ENCODE measurements at places on chromosomes 12 and 14.
A peak's percentile ranks its signal among the peaks of the same experiment; 100 is the strongest.

- DNase-seq: no peak
Measured at GRCh38 chr14:78292003-78292402, 121.8 kb downstream of the NRXN3 start.

DNA sequence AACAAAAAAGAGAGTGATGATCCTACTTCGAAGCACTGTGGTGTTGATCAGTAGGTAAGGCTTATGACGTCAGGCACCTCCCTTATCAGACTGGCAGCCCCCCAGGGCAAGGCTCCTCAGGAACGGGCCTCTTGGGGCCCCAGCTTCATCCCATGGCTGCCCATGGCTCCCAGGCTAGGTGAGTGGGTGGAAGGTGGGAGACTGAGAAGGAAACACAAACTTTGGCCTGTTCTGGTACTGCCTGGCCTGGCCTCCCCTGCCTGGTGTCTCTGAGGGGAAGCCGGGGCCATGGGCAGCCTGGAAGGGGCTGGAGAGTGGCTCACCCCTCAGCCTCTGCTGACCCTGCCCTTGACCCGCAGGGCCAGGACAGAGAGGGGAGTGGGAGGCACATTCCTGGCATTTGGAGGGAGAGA is 38.9 kb downstream of the KRT80 start:
- no peak for DNase-seq

- DNase-seq: no peak
Measured at GRCh38 chr14:66610154-66610563, 102.2 kb downstream of the GPHN start.

DNA sequence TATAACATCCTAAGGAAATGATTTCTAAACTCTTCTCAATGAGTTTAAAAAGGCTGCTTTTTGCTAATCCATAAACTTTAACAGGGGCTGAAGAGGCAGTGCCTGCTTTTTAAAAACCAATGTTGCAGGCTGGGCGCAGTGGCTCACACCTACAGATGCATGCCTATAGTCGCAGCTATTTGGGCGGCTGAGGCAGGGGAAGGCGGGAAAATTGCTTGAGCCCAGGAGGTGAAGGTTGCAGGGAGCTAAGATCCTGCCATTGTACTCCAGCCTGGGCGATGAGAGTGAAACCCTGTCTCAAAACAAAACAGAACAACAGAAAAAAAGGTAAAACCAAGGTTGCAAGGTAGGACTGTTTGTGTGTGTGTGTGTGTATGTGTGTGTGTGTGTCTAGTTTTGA is 531.2 kb downstream of the DIO2 start:
- DNase-seq: no peak

GRCh38 chr12:11486623-11487444 is 91.5 kb upstream of the PRB2 start:
- peak; percentile 62 for DNase-seq

DNA sequence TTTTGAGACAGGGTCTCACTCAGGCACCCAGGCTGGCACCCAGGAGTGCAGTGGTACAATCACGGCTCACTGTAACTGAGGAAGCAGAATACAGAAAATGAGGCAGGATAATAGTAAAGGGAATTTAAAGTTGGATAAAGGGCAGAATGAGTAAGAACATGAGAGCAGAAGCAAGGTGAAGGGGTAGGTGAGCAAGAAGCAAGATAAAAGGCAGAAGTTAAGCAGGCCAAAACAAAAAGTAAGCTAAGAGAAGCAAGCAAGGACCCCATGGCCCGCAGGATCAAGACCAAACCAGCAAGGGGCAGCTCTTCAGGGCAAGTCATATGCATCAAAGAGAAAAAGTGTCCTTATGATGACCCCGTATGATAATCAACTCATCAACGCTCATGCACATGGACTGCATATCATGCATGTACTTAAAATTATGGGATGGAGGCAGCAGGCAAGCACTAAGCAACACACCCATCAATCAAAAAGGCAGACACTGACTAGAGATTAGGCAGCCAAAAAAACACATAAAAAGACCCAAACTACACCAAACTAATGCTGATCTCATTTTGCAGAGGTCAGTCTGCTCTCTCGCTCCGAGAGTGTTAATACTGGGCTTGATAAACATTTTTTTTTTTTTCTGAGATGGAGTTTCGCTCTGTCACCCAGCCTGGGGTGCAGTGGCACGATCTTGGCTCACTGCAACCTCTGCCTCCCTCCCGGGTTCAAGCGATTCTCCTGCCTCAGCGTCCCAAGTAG is 11.6 kb downstream of the TIMELESS start:
- no peak for DNase-seq

DNA sequence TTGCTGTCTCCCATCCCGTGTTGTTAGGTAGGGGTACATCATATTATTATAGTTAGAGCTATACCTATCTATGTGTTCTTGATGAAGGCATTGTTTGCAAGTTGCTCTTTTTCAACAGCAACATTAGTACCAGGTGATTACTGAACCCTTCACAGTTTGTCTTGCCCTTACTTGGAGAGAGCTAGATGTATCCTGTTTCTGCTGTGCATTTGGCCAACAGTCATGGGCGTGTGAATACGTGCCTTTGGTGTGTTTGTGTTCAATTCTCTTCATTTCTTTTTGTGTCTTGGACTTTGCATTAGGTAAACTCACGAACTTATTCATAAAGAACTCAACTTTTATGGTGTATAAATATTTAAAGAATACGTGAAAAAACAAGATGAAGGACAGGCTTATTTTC is 14.3 kb downstream of the ARF6 start:
- DNase-seq: no peak

DNA sequence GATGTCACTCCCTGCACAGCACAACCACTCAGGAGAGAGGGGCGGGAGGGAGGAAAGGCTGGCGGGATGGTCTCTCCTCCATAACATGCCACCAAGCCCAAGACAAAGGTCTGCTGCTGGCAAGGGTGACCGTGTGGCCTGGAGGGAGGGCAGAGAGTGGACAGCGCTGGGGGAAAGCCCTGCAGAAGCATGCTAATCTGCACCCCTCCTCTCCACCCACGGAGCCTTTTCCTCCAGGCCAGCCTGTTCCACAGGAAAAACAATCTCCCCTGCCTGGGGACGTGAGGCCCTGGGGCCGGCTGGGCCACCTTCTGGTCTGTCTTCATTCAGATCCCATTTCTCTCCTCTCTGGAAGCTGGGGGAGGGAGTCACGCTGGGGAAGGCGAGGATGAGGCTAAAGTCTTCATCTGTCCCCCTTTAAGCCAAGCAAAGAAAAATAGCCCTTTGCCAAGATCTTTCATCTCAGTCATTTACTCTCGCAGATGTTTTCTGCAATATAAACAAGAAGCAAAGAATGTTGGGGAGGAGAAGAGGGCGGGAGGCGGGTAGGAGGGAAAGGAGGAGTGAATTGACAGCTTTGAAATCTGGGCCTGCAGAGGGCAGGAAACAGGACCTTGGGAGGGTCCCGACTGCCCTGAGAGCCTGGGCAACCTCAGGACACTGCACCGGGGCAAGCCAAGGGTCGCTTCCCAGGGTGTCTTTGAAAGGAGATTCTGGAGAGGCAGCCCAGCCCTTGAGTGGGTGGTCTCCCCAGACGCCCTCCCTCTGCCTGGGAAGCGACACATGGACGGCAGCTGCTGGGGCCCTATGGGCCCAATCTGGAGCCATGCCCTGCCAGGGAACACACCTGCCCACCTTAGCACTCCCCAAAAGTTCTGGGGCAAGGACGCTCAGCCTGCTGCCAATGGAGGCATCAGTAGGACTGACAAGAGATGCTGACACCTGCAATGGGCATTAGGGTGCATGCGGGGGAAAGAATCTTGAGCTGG is 133.6 kb downstream of the ZFP36L1 start:
- DNase-seq: no peak

- DNase-seq: no peak
Measured at GRCh38 chr14:89429199-89430181, 12.5 kb upstream of the FOXN3 start.

DNA sequence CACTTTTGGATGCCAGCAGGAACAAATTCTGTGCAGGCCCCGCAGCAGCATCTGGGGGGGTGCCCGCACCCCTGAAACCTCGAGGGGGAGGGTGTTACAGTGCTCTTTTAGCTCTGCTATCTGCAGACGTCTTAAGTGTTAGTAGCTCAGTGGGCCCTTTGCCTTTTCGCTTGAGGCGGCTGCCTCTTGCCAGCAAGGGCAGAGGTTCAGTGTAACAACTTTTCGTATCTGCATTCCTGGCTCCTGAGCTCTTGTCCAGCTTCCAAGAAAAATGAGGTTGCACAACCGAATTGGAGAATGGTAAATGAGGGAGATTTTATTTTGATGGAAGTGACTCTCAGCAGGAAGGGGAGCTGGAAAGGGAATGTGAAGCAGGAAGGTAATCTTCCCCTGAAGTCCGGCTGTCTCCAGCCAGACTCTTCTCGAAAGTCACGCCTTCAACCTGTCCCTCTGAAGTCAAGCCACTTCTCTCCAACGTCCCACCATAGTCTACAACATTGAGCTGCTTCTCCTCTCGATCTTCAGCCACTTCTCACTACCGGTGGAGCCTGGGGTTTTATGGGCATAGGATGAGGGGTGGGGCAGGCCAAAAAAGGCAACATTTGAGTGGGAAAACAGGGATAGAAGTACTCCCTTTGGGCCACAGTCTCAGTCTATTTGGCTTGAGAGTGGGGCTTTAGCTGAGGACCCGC is 17.8 kb downstream of the TAS2R50 start:
- peak; percentile 26 for DNase-seq

DNA sequence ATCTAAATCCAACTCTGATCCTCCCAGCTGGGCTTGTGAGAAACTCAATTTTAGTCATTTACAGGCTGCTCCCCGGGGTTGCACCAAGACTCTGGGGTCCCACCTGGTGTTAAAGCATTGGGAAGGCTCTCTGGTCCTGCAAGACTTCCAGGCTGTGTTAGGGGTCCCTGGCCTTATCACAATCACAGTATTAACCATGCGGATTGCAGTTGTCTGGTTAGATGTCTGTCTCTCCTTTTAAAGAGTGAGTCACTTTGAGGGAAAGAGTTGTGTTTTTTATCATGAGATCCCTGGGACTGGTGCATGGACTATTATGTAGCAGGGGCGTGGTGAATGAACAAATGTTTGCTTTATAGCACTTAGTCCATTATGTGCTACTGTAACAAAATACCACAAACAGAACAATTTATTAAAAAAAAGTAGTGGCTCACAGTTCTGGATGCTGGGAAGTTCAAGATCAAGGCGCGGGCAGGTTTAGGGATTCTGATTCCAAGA is 531.4 kb downstream of the FUT8 start:
- DNase-seq: no peak

DNA sequence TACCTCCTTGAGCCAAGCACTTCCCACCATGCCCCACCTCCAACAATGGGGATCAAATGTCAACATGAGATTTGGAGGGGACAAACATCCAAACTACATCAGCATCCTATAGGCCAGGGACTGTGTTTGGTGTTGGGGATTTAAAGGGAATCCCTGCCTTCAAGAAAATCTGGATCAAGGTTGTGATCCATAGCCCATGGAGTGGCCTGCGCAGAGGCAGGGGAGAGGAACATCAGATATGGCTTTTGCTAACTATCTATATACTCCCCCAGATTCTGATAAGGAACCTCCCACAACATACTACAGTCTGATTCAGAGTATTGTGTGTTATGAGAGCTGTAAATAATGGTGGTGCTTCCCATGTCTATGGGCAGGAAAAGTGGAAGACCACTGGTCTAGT is 5.1 kb downstream of the KIF5A start:
- no peak for DNase-seq

- DNase-seq: no peak
Measured at GRCh38 chr12:131536337-131536736, 174.6 kb upstream of the SFSWAP start.

DNA sequence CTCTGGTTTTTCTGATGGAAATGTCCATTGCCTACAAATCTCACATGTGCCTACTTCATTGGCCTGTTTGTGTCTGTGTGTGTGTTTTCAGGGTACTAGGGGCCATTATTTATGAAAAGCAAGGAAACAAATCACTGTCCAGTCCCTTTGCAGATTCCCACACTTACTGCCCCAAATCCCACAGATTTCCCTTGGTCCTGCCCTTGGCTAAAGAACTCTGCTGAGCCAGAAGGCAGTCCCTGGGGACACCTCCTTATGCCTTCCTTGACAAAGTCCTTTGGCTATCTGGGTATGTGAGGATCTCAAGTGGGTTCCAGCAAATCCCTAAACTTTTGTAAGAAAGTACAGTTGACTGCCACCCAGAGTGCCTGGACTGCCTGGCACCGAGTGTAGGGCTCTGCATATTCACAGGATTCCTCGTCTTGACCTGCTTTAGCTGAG is 388.1 kb downstream of the BCAT1 start:
- DNase-seq: no peak

DNA sequence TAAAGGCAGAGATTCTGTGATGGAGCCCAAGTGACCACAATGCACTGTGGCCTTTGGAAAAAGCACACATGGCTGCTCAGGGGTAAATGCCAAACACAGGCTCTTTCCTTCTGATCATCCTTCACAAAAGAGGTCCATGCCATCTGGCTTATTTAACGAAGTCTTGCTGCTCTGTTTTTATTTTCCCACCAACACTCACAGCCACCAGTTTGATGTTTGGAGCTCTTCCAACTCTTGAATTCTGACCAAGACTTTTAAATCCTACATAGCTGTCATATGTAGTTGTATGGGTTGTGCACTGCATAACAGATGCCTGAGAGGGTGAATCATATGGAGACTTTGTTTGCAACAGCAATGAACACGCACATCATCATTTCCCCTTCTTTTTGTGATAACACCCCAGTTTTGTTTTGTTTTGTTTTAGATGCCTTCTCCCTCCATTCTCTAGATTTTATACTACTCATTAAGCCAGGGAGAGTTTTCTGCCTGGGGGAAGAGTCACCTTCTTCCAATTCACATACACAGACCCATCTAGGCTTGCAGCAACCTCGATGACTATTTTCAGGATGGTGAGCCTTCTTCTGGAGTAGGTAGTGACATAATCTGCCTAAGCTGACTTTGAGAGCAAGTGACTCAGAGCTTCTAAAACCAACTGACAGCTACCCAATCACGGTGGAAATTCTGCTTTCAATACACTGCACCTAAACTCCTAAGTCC is 145.2 kb upstream of the WSCD2 start:
- no peak for DNase-seq

- no peak for DNase-seq
Measured at GRCh38 chr12:93832131-93832530, 155.0 kb downstream of the CRADD start.

DNA sequence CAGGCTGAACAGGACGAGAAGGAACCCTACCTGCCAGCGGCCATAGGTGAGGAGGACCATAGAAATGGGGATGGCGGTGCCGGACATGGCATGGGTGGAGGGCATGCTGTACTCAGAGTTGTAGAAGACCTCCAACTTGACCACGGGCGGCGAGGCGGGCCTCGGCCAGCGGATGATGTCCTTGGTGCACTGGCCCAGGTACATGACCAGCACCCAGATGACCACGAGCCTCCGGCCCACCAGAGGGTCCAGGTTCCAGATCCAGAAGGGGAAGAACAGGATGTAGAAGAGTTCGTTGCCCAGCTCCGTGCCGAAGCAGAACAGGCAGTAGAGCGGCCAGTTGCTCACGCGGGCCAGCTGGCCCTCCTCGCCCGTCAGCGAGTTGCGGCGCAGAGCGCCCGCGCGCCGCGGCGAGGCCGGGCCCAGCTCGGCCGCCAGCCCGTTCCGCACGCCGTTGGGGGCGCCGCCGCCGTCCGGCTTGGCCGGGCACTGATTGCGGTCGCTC is 582 bp downstream of the SGPP1 start:
- DNase-seq: peak; percentile 2

All from AG04450 (cell line).